ENCODE measurements at places on chromosomes 11 and 22.

GRCh38 chr11:36073411-36074203 lies 129.7 kb downstream of the LDLRAD3 start:
- no peak for DNase-seq

GRCh38 chr11:108508653-108509593 lies 10.7 kb upstream of the POGLUT3 start:
- peak; percentile 19 for DNase-seq

DNA sequence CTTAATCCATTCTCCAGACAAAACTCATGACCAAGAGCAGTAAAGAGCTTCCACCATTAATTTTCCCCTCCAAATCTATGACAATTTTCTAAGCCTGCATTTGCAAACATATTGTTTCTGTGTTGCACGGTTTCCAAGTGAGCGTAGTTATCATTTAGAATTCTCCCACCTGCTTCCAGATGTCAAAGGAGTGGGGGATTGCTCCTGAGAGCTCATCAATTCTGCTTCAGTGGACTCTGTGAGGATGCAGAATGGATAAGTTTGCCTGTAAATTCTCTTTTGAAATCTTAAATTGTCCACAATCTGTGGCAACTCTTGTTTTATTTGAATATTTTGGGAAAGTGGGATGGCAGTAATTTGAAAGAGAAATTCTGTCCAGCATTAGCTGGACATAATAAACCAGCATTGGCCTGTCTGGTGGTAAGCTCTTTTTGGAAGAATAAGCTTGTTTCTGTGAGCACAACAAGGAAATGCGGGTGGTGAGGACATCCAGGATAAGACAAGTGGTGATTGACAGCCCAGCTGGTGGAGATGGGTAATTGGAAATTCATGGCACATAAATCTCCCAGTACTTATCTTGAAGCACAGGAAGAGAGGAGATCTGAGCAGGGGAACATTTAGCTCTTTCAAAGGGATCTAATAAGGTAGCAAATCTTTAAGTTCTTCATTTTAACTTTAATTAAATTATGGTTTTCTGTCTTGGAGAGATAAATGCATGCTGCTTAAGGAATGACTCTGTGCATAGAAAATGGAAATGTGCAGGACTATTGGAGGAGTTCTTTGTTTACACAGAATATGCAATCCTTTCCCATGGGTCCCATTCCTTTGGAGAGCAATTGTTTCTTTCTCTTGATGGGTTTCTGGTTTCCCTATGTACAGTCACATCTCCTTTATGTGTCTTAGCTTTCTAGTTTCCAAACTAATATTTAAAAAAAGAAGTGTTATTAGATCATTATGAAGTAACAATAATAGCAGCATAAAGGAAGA lies 73.2 kb downstream of the FAT3 start:
- DNase-seq = no peak

- DNase-seq = no peak
Measured at GRCh38 chr11:112789481-112789880, 171.7 kb upstream of the NCAM1 start.

GRCh38 chr11:75655605-75656004 lies 13.2 kb downstream of the MAP6 start:
- no peak for DNase-seq

GRCh38 chr22:39524089-39524752 lies 3.9 kb downstream of the ATF4 start:
- no peak for DNase-seq

GRCh38 chr11:128905345-128906184 lies 14.4 kb downstream of the KCNJ5 start:
- DNase-seq = no peak

DNA sequence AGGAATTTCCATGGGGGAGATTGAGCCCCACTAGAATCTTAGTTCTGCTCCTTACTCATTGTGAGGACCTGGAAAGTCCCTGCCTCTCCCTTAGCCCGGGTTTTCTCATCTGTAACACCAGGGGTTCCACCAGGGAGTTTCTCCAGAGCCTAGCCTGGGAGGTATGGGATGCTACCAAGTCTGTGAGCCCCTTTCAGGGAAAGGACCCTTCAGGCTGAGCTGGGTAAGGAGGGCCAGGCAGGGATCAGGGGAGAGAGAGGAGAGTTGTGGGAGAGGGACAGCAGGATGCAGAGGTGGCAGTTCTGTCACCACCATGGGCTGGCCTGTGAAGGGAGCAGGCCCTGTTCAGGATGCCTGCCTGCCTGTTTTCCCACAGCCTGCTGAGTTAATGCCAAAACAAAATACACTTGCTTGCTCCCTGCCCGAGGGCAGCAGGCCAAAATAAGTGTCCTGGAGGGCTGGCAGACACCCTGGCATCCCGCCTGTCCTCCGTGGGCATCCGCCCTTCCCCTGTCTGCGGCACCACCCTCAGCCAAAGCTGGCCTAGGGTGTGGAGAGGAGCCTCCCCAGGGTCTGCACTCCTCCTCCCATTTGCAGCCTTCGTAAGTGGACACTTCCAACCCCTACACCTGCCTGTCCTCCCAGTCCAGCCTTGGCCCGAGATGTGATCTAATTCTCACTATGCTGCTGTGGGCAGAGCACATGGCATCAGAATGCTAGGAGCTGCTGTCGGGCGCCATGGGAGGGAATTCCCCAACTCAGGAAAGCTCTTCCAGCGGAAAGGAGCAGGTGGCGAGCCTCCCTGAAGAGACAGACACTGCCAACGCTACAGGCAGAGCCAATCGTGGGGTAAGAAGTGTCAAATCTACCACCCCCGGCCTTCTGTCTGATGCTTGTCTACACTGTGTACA lies 5.9 kb upstream of the FCHSD2 start:
- DNase-seq = peak; percentile 37

DNA sequence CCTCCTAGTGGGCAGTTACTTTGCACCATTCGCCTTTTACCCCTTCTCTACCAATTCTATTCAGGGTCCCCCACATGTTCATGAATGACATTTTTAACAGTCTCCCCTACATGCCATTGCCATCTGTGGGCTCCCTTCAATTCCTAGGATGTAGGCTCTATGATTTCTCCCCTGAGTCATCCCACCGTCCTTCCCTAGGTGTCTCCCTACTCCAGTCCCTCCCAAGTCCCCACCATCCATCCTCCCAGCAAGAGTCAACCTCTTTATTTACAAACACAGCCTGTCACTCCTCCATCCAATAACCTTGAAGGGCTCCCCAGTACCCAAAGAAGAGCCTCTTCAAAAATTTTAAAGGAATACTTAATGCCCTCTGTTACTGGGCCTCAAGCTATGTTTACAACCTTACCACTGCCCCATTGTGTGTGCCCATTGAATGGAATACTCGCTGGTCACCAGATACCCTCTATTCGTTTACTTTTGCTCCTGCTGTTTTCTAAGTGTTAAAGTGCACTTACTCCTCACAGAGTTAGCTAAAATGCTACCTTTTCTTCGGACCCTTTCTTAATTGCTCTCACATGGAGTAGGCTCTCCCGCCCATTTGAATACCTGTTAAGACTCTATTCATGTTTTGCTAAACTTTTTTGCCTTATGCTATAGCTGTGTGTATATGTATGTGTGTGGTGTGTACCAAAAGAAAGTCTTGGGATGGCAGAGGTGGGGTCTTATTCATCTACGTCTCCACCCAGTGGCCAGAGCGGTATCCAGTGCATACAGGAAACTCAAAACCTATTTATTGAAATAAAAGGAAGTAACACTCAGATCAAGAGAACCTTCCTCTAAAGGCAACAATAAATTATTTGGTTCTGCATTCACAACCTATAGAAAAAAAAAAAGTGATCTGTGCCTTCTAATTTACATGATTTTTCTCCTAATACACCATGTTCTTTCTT lies 235.8 kb upstream of the CCDC90B start:
- no peak for DNase-seq

DNA sequence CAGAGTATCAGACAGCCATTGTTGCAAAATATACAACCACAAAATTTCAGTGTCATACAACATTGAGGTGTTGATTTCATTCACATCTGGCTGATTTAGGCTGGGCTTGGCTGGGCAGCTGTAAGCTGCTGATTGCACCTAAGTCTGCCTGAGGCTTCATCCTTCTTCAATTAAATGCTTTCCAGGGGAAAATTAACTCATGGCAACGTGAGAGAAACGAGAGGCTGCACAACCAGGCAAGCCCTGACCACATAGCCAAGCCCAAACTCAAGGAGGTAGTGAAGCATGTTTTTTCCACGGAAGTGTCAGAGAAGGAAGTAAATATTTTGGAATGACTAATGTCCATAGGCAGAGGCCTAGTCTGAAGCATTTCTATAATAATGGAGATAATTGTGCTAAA lies 273.8 kb upstream of the ZC3H12C start:
- no peak for DNase-seq

DNA sequence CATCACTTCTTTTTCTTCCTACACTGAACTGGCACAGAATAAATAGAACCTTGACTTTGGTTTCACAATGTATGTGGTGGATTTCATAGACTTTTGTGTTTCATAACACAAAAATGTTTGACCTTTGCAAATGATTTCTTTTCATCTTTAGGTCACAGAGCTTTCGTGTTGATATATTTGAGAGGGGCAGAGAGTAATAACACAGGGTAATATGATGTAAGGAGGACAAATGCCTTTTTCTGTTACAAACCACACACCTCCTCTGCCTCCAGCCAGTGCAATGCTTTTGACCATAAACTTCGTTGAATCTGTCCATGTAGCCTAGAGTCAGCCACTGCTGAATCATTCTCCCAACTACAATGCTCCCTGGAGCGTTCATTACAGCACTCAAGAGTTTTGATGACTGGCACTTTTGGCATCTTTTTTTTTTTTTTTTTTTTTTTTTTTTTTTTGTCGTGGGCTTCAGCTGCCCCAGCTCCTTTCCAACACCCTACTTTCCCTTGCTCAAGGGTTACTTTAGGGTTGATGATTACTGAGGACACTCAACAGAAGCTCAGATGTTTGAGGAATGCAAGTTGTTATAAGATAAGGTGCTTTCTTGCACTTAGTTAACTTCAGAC lies 11.4 kb upstream of the CAT start:
- DNase-seq = no peak

- peak; percentile 9 for DNase-seq
Measured at GRCh38 chr11:2588809-2589537, 110.8 kb downstream of the KCNQ1OT1 start.

GRCh38 chr11:125036933-125037332 lies 26.2 kb upstream of the SLC37A2 start:
- DNase-seq = no peak

DNA sequence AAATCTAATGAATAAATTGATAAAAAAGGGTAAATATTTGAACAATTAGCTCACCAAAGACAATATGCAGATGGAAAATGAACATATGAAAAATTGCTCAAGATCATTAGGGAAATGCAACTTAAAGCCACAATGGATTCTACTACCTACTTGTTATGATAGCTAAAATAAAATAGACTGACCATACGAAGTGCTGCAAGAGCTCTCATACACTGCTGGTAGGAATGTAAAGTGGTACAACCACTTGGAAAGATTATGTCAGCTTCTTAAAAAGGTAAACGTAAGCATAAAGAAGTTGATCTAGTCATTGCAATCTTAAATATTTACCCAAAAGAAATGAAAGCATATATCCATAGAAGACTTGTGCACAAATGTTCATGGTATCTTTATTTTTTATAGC lies 504.2 kb upstream of the ARHGAP42 start:
- DNase-seq = no peak

DNA sequence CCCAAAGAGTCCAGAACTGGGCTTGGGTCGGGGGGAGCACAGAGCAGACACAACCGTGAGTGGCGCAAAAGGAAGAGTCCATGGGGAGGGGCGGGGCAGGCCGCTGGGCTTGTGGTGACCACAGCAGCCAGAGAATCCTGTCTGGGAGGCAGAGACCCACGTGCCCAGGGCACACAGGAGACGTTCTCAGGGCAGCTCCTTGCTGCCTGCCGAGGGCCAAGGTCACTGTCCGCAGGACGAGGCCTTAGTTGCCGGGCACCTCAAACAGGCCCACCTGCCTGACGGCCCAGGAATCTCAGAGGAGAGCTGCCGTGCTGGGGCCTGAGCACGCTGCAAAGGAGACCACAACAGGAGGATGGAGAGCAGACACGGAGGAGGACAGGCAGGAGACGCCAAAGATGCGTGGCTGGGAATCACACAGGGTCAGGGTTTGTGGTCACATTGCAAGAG lies 87.8 kb downstream of the MYEOV start:
- DNase-seq = no peak

- no peak for DNase-seq
Measured at GRCh38 chr22:43411040-43411868, 560 bp upstream of the MPPED1 start.

DNA sequence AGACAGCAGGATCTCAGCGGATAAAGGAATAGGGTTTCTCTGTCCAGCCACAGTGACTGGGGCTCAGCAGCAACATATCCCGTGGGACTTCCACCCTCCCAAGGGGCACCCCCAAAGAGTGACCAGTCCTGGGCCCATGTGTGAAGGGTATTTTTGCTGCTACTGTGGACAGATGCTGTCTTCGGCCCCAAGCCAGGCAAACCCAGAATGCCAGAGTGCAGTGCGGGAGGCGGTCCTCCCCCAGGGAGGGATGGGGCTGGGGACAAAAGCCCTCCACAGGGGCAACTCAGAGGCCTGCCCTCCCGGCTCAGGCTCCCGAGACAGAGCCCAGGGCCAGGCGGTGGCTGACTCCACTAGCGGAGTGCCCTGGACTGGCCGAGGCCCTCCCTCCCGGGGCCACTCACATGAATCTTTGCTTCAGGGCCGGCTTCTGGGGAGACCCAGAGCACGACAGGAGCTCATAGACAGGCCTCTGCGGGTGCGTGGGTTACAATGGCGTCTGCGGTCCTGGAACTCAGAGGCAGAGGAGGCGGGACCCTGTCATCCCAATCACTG lies 34.7 kb upstream of the WNT7B start:
- DNase-seq = no peak

GRCh38 chr22:37109242-37109917 lies at the start of gene TMPRSS6:
TMPRSS6 (minus strand) TSS chr22:37109713; CDS start chr22:37103417, 6,296 bp downstream.
- no peak for DNase-seq

DNA sequence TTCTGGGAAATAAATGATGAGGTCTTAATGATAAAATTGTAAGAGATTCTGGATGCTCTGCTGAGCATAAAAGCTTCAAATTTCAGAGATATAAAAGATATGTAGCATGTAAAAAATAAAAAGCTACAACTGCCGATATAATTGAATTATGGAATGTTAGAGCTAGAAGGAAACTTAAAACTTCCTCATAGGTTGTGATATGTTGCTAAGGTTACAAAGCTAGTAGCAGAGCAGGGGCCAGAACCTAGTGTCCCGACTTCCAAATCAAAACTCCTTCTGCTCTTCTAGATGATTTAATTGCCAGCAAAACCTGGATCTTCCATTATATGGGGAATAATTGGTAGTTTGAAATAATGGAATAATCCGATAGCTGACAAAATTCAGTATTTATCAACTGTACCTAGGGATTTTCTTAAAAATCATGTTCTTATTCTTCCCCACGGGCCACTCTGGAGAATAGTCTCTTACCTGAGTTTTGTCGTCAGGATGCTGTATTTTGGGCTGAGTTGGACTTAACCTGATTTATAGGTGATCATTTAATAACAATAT lies at the start of gene ASCL3:
ASCL3 (minus strand) TSS at position 499 of the 549 bp plus-strand sequence. CDS start 4,855 bp downstream, outside the sequence.
- DNase-seq = no peak

- no peak for DNase-seq
Measured at GRCh38 chr22:47076758-47077157, 314.3 kb downstream of the TBC1D22A start.

GRCh38 chr22:32799496-32799895 lies 2.0 kb upstream of the TIMP3 start:
- no peak for DNase-seq

GRCh38 chr11:46345131-46345597 lies 2.1 kb upstream of the DGKZ start:
- no peak for DNase-seq

GRCh38 chr22:30286813-30287647 lies 2.3 kb downstream of the CASTOR1 start:
- DNase-seq = peak; percentile 80

- no peak for DNase-seq
Measured at GRCh38 chr11:12087075-12088004, 23.1 kb upstream of the MICAL2 start.

GRCh38 chr11:7088921-7089320 lies at the start of gene RBMXL2:
RBMXL2 (plus strand) TSS chr11:7088998; CDS start chr11:7089121, 123 bp downstream.
- DNase-seq = peak; percentile 78
